Kidney tubule cell (primary cell): ENCODE measurements at places on chromosomes 5 and 9.

DNA sequence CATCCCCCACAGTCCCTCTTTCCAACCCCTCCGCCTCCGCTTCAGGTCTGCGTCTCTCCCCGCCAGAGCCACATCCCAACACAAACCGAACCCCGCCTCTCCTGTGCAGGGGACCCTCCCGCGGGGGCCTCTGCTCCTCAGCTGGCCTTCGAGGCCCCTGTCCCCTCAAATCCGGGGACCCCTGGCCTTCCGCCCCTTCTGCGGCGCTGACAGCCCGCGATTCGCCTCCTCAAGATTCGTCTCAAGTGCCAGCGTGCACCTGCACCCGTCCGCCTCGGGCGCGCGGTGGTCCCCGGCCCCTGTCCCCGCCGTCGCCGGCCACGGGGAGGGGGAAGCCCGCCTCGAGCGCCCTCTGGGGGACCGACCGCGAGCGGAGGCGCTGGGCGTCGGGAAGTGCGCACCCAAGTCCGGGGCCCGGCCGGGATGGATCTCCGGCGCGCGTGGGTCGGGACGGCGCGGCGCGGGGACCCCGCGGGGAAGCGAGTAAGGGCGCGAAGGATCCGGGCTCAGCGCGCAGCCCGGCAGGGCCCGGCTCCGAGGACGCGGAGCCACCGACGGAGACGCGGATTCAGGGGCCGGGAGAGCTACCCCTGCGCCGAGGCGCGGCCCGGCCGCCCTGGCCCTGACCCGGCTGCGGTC is 623 bp downstream of the FLT4 start:
- no peak for DNase-seq

DNA sequence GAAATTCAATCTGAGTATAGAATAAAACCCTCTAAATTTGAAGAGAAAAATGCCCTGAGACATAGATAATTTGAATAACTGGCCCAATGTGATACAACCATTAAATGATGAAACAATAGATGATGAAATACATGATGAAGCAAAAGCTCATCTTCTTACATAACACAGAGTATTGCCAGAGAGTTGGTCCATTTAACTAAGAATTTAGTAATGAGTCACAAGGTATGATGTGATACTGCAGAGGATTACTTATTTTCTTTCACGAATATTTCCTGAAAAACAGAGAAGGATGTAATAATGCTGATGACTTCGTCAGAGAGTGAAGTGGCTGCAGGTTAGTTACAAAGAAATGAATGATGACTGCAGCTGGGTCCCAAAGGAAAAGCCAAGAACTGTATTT is 379.3 kb downstream of the CDH12 start:
- no peak for DNase-seq

- DNase-seq = no peak
Observed at GRCh38 chr5:103128202-103128601, 8.1 kb downstream of the PPIP5K2 start.

DNA sequence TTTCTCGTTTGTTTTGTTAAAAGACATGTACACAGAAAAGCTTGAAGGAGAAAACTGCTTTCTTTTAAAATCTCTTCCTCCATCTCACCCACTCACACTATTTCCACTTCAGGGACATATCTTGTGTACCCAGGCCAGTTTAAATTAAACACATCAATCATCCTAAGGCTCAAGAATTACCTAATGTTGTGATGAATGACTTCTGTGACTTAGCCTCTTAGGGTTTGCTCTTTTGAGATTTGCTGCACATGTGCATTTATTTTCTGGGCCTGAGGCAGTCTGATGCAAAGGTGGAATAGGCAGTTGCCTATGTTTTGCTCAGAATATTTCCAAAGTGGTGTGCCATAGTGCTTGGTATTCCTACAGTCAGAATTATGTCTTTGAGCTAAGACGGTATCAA is 439.9 kb upstream of the CHD1 start:
- no peak for DNase-seq

GRCh38 chr5:54480296-54480695 is 24.8 kb downstream of the HSPB3 start:
- DNase-seq = peak; percentile 47

DNA sequence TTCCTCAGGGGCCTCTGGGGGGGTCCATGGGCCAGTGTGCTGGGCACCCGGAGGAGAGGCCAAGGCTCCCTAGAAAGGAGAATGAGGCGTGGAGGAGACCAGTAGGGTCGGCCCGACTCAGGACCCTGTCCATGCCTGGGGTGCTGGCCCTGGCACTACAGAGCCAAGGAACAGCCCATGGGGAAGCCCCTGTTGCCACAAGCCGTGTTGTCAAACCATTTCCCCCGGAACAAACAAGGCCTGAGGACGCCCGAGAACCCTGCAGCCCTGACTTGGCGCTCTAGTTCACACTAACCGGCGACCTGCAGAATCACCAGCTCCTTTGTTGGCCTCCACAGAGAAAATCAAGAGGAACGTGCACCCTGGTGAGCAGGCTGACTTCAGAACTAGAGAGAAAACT is 41.6 kb upstream of the SLC12A7 start:
- DNase-seq = no peak

- DNase-seq = no peak
Observed at GRCh38 chr9:121303456-121304451, 35.8 kb downstream of the GSN start.

DNA sequence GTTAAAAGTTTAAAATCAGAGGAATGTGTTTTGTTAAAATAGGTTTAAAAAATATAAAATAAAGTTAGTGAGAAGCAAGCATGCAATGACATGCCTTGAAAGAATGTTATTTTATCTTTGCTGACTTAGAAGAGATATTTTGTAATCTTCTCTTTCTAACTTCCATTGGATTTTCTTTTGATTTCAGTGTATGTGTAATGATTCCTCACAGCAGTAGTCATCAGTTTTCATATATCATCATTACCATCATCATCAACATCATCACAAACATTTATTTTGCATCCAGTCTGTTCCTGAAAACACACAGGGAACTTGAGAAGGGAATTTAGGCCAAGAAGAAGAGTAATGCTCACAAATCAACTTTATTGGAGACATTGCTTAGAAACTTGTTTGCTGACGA is 699.6 kb downstream of the TAF11L14 start:
- DNase-seq = no peak

DNA sequence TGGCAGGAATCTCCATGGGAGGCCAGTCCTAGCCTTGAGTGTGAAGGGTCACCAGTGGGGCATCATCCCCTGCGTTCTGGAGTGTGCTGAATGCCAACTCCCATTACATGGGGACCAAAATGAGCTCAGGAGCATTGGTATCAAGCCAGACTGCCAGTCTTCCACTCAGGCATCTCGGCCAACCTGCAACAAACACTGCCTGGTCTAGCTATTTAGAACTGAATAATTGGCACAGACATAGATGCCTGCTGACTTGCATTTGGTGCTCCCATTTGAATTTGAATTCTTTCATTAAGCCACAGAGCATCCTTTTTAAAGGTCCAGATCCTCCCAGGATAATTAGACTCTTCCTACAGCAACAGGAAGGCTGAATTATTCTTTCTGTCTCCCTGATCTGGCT is 116.6 kb upstream of the ABCA1 start:
- DNase-seq = no peak

DNA sequence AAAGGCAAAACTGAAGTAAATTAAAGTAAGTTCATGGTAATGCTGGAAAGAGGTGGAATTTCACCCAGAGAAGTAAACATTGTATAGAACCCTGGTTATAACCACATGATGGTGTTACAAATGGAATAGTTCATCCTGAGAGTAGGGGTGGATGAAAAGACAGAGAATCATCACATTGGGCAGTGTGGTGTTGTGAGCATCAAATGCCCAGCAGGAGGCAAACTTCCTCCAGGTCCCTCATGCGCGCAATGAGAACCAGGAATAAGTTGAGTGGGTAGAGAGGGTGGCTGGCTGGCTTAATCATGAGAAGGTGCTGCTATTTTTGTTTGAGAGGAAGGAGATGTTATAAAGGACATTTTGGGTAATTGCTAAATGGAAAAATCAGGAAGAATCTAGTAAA is 163.3 kb upstream of the HMHB1 start:
- DNase-seq = peak; percentile 52
